ENCODE measurements at places on chromosomes 16 and 17. TPM values are rescaled to one million over a fixed set of nuclear protein-coding genes. Genes with fewer than 3 reads are reported as not detected.

Gene ZPBP2
- total RNA-seq: not detected

Gene TMC7
- total RNA-seq: 1.2 TPM

Gene MYH13
- total RNA-seq: not detected

GRCh38 chr17:37180376-37180775 is 195.4 kb upstream of the C17orf78 start:
- no peak for DNase-seq

DNA sequence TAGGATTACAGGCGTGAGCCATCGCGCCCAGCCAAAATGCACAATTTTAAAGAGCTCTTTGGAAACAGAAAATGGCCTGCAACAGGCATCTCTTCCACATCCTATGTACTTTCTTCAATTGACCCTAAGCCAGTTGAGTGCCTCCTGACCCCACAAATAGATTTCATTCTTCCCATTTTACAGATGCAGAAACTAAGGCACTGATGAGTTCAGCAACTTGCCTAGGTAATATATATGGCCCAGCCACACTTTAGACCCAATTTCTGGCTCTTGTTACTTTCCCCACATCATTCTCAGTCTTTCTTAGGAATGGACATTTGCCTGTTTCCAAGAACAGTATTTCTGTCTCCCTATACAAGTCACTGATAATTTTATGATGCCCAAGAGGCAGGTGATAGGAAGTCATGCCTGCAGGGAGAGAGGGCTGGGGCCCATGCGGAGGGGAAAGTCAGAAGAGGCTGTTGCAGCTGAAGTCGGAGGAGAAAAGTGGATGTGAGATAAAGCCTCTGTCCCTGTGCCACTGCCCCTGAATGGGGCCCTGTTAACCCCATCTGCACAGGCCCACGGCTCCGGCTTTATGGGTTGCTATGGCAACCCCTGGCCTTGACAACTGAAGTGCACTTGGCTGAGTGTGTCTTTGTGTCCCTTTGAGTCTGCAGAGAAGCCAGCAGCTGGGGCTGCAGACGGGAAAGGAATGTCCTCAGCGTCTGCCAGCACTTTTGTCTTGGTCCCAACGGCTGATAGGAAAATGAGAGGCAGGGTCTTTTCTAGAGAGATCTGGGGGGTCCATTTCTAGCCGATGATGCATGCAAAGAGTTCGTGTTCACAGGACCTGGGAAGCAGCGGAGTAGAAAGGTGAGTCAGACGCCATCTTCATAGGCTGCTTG is 45.9 kb downstream of the ABAT start:
- no peak for DNase-seq

DNA sequence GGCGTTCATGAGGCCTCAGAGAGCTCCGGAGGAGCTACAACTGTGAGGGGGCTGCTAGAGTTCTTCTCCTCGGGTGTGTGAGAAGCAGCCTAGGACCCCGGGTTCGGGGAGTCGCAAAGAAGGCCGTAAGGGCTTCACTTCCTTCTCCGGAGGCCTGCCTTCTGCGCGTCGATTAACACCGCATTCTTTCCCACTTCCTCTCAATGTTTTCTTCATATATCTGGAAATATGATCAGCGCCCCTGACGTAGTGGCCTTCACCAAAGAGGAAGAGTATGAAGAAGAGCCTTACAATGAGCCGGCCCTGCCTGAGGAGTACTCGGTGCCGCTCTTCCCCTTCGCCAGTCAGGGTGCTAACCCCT is 449 bp downstream of the SMCR8 start:
- DNase-seq: no peak

- no peak for DNase-seq
These were observed 71.2 kb downstream of the PLD6 start for GRCh38 chr17:17134957-17135333.

GRCh38 chr17:74569020-74570003 is 2.0 kb upstream of the CD300H start:
- no peak for DNase-seq

GRCh38 chr16:8568231-8568617 is 22.1 kb downstream of the TMEM114 start:
- no peak for DNase-seq

- peak; percentile 42 for DNase-seq
These were observed 623.9 kb upstream of the RBFOX1 start for GRCh38 chr16:6708576-6709215.

- DNase-seq: no peak
These were observed 47.3 kb downstream of the TBC1D16 start for GRCh38 chr17:79988185-79988971.

DNA sequence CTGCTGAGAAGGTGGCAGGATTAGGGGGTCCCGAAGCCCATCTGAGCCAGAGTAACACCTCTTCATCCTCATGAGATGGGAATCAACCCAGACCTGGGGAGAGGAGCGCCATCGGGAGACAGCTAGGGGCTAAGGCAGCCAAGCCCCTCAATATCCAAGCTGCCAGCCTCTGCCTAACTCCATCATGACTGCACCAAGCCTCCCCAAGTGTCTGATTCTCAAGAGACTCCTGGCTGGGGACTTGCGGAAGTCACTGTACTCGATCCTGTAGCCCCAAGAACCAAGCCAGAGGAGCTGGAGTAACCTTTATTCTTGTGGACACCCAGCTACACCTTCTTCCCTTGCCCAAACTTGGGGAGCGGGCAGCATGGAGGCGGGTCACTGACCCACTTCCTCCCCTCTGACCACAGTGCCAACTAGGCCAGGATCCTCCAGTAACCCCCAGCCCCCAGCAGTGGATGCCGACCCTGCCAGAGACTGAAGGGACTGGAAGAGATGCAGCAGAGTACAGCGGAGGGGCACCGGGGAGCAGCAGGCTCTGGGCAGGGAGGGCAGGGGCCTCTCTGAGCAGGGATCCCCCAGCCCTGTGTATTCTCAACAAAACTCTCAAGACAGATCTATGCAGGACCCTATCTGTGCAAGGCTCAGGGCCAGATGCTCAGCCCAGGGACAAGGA is 13.3 kb downstream of the HDAC5 start:
- no peak for DNase-seq

DNA sequence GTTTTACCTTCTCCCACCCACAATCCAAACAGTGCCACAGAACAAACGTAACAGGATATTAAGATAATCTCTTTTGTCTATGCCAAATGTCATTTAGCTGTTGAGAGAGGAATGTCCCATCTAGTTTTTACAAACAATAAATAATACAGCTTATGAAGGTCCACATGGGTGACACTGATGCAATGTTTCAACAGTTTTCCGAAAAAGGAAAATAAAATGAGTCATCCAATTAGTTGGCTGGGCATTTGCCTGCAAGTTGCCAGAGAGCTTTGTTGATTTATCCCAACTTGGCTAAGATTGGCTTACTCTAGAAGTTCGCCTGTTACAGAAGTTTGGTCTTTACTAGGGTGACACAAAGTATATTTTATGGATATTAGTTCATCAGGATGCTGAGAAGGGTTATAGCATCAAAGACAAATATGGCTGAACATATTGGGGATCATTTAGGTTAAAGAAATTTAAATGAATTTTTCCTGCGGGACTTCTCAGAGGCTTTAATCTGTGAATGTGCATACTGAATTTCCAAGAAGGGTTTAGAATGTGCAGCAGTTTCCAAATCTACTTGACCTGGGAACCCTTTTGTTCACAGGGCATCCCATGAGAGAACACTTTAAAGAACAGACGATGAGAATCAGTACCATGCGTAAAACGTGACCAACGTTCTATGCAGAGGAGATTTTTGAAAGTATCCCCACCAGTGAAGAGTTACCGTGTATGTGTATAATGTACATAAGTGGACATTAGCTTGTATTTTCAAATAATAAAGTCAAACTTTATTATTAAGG is 73.1 kb downstream of the CDH13 start:
- DNase-seq: no peak

DNA sequence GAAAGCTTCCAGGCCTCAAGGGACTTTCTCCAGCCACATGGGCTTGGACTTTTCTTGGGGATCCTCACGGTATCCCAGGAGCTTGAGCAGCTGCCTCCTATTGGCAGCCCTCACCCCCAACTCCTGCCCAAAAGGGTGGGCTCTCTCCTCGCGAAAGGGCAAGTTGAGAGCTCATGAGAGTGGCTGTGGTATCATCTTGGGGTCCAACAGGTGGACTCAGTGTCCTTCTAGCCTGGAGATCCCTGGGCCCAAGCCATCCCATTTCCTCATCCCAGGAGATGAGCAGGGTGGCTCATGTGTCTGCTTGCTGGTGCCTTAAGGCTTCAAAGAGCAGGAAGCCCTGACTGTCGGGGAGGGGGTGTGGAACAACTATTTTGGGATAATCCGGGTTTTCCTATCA is 17.7 kb downstream of the TBX4 start:
- no peak for DNase-seq

DNA sequence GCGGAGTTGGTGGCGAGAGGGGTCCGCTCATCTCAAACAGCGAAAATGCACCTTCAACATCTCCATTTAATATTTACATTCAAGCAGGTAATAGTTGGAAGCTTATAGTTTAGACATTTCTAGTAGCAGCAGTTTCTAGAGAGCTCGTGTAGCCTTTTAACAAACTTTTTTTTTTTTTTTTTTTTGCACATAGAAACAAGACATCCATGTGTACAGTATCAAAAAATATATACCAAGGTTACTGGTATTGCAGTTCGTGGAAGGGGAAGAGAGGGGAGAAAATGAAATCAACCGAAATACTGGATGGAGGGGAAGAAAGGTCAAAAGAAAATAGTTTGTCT is 6.2 kb downstream of the CBX4 start:
- no peak for DNase-seq

Data from osteocyte (in vitro differentiated cells).